ENCODE measurements at places on chromosomes 5 and 9.

DNA sequence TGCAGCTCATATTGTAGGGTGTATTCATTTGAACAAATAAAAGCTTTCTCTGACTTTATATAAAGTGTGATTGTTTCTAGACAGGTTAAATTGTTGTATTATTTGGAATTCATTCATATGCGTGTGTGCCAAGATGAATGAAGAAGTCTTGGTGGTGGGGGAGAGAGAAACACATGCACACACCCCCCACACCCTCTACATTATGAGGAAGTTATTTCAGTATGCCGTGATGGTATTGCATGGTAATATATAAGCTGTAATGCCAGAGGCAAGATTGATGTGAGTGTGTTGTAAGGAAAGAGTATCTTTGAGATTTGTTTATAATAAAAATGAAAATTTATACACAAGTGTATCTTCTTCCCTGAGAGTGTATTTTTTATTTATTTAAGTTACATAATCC, 71.0 kb downstream of the IPO11 start:
- no peak for DNase-seq

- no peak for DNase-seq
Measured at GRCh38 chr5:9922719-9923118, 292.6 kb upstream of the TAS2R1 start.

DNA sequence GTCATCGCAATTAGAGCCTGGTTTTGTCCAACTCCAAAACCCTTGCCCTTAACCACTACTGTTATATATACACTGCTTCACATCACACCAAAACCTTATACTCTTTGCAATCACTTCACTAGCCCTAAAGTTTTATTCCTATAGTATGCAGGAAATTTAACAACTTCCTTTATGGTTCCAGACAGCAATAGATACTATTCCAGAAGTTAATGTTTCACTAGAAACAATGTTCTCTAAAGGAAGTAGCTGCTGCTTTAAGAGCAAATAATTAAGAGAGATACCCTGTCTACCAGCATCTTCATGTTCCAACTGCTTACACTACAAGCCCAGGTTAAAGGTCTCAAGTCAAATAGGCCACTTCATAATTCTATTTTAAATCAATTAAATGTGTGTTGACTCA, 22.0 kb downstream of the FREM1 start:
- DNase-seq: no peak

GRCh38 chr5:134460551-134460950, 48.9 kb upstream of the CDKN2AIPNL start:
- no peak for DNase-seq

DNA sequence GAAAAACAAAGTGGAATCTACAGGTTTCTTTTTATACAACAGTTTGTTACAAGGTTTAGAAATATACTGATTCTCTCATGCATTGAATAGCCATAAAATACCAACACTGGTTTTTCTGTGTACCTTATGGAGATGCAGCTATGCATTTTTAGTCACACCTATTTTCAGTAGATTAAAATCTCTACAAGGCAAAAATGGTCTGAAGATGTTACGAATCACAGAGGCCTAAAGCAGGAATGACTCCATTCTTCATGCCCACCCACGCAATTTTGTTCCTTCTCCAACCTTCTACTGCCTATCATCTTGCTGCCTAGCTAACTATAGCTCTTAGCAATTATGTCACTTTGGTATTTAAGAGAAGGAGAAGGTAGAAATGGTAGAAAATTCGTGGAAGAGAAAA, 9.9 kb downstream of the PLK2 start:
- no peak for DNase-seq

GRCh38 chr5:52693280-52693679, 94.4 kb upstream of the ITGA1 start:
- peak; percentile 41 for DNase-seq

- no peak for DNase-seq
Measured at GRCh38 chr5:40334242-40334635, 345.5 kb upstream of the PTGER4 start.

GRCh38 chr9:93451849-93452709, 594 bp downstream of the FAM120A start:
- peak; percentile 32 for DNase-seq

DNA sequence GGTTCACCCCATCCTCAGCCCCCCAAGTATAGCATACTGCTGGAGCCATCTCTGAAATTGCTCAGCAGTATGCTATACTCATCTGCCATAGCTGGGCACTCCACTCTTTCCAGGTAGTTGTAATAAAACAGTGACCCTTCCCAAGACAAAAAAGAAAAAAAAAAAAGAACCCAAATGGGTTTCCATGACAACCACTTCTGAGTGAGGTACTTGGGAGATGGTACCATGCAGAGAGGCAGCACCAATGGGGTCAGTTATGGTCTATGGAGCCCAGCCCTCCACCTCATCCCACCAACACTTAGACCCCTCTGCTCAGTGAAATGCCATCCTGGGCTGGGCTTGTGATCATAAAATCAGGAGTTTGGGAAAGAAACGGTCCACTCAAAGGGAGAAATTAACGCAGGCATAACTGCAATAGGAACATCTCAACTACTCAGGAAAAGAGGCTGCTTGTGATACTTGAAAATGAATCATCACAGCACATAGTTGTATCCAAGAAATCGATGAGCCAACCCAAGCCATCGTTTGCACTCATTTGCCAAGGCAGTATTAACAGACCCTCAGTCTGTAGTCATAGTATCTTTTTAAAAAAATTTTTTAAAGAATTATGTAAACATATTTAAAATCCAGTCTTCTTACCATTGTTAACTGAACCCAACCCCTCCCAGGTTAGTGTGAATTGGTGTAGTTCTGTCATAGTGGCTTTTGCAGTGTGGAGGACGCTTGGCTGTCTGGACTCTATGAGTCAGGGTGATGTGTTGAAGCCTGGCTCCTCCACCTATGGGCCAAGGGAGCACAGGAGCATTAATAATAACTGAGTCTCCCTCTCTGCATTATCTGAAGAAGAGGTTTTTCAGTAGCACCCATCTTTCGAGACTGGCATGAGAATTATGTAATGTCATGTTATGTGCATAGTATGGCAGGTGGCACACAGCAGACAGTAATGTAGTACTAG, 402.7 kb downstream of the SPOCK1 start:
- no peak for DNase-seq

Measured in CD4-positive, alpha-beta T cell treated with Interleukin-21 for 1 hour (primary cell).